Stimulated activated CD8-positive, alpha-beta memory T cell treated with anti-CD3 and anti-CD28 coated beads, Interleukin-7, amount 100 ng/mL, for 1 hour (primary cell): ENCODE measurements at places on chromosomes 12 and 14.

- peak; percentile 0 for DNase-seq
Observed at GRCh38 chr12:91687052-91688017, 458.3 kb downstream of the BTG1 start.

DNA sequence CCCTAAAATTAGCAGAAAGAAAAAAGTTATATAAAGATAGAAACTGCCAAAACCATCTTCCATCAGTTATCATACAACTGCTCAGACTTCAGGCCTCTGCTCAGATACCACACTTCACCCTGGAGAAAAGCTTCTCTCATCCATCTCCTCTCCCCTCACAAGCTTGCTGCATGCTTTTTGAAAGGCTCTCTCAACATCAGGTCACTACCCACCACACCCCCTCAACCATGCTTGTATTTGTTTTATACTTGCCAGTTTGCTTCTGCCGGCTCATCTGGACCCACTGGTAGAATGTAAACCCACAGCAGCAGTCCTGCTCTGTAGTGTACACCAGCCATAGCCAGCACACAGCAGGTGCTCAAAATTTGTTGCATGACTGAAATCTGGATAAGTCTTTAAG, 8.8 kb downstream of the PPP1CC start:
- no peak for DNase-seq

GRCh38 chr14:104140463-104141331, 2.3 kb downstream of the KIF26A start:
- DNase-seq, result no peak

- DNase-seq, result no peak
Observed at GRCh38 chr12:91538418-91538817, 355.8 kb upstream of the DCN start.

GRCh38 chr12:44876544-44877410, 662 bp upstream of the NELL2 start:
- DNase-seq, result no peak

GRCh38 chr12:78871566-78871965, 7.0 kb downstream of the SYT1 start:
- no peak for DNase-seq

- DNase-seq, result no peak
Observed at GRCh38 chr14:68164711-68165113, 345.1 kb downstream of the RAD51B start.
